ENCODE measurements at places on chromosomes 13 and 19. TPM values are rescaled to one million over a fixed set of nuclear protein-coding genes. Genes with fewer than 3 reads are reported as not detected.

DNA sequence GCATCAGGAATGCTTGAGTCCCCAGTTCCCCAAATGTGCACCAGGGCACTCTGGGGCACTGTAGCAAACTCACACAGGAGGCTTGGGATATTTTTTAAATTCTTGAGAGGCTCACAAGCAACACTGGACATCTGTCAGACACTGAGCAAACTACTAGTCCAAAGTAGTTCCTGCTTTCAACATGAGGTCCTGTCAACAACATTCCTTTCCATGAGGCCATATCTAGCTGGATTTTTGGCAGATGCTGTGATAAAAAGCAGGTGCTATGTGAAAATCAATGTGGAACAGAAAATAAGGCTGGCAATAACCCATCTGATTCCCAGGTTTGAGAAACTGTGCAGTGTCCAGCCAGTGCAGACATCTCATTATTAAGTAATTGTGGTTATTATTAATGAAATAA is 50.5 kb downstream of the STARD13 start:
- no peak for DNase-seq

- DNase-seq = no peak
Observed at GRCh38 chr19:35108730-35109129, 6.9 kb upstream of the FXYD3 start.

DNA sequence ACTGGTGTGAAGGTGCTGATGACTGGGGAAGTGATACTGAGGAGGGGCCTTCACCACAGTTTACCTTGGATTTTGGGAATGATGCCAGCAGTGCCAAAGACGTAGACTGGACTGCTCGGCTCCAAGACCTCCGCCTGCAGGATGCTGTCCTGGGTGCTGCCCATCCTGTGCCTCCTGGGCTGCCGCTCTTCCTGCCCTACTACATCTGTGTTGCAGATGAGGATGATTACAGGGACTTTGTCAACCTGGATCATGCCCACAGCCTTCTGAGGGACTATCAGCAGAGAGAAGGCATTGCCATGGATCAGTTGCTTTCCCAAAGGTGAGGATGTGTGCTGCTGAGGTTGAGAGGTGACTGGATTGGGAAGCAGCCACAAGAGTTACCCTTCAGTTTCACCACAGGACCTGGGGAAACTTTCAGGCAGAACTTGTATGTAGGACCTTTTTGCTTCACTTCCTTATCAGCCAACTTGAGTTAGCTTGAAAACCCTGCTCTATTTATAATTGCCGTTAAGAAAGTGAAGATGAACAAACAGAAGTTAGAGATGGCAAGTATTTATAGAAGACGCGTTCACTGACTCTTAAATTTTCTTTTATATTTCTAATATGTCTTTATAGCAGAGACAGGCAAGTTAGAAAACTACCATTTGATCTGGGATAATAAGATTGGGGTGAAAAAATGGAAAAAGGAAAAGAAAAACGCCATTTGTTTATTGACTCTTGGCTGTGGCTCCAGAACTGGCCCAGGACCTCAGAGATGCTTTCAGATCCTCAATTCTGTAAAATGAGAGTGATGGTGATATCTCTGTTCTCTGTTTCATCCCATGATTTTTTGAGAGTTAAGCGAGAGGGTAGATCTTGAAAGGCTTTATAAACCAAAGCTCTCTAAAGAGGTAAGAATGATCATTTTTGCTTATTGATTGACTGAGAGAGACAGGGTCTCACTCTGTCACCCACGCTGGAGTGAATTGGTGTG is 5.3 kb downstream of the PDCD2L start:
- DNase-seq = no peak

KCNRG gene
- total RNA-seq = not detected

GRCh38 chr13:20219577-20219976 is 12.5 kb downstream of the GJB6 start:
- DNase-seq = no peak

DNA sequence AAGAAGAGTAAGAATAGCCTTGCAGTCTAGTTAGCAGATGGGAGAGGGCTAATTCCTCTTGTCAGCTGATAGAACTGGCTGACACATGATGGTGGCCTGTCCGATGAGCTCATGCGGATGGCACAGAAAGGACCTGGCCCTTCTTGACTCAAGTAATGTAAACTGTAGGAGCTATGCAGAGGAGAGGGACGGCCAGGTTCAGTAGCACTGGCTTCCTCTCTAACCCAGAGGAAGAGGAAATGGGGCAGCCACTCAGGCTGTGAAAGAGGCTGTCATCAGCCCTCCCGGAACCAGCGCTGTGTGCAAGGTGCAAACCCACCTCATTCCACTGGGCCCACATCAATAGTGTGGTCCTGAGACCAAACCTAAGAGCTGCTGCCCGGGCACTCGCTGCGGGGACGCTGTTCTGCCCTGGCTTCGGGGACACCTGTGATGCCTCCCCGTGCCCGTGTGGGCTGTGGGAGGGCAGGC is 30.8 kb upstream of the USE1 start:
- no peak for DNase-seq

PAK4 gene
- 42.3 TPM for total RNA-seq

DNA sequence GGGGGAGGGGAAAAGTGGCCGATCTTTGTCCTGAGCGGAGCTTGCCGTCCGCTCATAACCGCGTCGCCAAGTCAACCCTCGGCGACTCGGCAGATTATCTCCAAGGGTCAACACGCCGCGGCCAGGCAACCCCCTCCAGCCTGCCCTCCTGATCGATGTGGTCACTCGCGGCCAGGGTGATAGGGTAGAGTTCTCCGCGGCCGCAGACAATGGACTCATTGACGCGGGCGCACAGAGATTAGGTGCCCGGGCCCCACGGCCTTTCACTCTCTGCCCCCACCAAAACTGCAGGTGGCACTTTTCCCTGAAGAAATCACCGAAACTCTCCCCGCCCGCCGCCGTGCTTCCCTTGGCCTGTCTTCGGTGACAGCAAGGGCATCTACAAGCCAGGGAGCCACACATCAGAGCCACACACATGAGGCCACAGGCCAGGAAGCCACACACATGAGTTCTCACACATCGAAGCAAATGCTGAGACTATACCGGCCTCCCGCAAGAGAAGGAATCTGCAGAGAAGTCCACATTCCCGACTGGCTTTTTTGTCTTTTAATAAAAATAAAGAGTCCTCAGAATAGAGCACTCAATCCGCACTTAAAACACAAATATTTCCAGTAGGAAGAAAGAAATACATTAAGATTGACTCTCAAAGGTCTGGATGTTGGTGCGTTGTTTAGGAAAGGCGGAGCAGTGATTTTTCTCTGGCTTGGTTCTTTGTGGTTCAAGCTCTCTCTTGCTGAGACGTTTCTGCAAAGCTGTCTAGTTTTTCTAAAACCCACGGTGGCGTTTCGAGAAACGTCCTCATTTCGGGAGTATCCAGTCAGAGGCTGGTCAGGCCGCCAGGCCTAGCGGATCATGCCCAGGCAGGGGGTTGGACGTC is 1.5 kb upstream of the PDX1 start:
- no peak for DNase-seq

THSD1 gene
- 0.37 TPM for total RNA-seq

SLC7A10 gene
- total RNA-seq = not detected

GRCh38 chr19:17860331-17860992 is 752 bp downstream of the RPL18A start:
- DNase-seq = no peak

DNA sequence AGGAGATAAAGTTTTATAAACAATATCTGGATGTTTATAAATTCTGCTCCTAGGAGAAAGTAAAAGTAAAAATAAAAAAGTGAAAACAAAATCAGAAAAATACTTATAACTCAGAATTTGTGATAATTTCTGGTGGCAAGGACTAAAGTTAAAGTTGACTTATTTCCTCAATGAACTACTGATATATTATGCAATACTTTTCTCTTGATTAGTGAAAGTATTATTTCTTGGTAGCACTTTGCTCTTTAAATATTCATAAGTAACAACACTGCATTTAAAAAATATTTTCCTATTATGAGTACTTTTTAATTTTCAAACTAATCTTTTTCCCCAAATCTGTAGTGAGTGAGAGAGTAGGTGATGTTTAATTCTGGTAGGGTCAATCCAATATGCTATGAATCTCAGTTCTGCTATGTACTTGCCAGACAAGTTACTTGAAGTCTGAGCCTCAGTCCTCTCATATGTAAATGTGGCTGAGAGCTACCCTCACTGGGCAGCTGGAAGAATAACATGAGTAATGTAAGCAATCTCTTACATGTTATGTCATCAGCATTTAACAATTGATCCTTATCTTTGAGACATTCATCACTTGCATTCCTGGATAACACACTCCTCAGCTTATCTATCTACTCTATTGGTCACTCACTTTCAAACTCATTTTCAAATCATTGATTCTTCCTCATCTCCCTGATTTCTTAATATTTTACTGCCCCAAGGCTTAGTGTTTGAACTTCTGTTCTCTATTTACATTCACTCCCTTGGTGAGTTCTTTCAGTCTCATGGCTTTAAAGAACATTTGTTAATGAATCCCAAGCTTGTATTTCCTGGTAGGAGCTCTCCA is 239.0 kb downstream of the RGCC start:
- peak; percentile 70 for DNase-seq

DNA sequence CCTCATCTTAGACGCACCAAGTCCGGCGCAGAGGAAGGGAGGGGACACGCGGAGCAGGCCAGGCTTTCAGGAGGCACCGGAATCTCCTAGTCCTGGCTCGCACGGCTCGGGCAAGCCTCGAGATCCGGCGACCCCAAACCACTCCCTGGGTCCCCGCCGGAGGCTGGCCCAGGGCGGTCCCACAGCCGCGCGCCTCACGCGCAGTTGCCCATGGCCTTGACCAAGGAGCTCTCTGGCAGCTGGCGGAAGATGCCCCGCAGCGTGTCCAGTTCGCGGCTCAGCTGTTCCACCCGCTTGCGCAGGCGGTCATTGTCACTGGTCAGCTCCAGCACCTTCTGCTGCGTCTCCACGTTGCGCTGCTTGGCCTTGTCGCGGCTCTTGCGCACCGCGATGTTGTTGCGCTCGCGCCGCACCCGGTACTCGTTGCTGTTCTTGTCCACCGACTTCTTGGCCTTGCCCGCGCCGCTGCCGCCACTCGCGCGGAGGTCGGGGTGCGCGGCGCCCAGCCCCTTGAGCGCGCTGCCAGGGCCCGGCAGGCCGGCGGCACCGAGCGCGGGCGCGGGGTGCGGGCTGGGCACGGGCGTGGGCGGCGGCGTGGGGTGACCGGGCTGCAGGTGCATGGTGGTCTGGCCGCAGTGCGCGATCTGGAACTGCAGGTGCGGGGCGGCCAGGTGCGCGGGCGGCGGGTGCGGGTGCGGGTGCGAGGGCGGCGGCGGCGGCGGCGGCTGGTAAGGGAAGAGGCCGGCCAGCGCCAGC is 1.0 kb downstream of the CEBPA start:
- DNase-seq = no peak

DNA sequence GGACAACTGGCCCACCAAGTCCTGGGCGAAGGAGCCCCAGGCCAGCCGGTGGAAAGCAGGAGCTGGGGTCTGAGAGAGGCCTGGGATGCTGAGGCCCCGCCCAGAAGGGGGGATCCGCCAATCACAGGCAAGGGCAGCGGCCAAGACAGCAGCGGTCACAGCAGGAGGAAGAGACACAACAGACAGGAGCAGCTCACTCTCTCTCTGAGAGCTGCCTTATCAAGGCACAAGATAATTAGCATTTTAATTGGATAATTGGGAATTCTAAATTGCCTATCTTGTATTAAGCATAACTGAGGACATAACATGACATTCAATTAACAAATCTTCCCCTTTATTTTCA is 46.2 kb downstream of the CEBPG start:
- DNase-seq = no peak

TUBA3C gene
- total RNA-seq = not detected

DNA sequence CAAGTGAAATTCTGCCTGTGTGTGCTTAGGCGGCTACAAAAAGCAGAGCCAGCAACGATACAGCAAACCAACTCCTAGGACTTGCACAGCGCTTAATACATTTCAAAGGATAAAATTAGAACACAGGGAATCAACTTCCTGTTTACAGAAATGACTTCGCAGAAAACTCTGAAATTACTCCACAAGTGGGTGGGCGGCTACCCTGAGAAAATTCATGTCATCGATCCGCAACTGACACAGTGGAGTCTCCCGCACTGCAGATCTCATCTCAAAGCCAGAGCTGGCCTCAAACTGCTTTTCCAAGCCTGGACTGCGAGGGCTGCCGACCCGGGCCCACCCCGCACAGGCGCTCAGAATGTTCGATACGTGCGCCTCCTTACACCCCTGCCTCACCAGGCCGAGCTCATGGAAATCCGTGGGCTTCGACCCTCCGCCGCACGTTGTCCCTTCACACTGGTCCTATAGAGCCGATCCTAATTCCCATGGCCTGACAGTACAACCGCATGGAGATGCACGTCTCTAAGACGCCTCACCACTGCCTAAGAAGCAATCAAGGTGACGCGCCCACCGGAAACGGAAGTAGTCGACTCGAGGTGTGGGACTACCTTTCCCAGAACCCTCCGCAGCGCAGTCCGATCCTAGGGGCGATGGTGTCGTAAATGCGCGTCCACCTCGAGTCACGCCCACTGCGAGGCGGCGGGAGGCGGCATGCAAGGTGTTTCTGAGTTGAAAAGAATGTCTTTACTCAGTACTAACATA is at the start of gene ZNF229:
ZNF229 (minus strand) TSS at position 557 of the 759 bp plus-strand sequence. CDS start 5,625 bp downstream, outside the sequence.
- DNase-seq = no peak

DNA sequence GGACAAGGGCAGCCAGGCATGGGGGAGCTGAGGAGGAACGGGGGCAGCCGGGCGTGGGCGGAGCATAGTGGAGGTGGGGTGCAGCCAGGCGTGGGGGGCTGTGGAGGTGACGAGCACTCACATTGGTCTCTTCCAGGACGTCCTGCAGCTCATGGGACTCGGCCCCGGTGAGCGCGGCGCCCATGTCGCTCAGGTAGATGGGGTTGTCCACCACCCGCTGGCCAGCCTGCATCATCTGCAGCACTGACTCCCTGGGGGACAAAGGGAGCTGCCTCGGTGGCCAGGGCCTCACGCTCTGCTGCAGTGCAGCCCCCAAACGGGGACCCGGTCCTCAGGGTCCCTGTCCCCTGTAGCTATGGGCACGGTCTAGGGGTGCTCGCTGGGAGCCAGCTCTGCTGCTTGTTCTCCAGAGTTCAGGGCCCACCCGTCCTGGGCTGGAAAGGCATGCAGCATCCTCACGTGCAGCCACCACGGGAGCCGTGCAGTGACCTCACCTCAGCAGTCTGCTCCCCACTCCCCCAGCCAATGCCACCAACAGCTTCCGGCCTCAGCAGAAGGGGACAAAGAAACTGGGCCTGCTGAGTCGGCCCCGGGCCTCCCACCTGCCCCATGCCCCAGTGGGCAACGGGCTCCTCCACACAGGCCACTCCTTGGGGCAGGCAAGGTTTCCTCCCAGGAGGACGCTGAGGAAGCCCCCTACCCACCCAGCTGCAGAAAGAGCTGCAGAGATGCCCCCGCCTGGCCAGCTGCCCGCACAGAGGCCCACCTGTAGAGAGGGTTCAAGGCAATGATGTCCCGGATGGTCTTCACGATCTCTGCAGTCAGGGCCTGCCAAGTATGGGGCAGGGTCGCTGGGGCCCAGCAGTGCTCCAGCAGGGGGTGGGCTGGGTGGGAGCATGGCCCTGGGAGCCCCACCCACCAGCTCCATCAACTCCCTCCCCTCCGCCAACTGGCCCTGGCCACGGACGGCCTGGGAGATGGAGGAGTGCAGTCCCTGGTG is 12.1 kb downstream of the LONP1 start:
- DNase-seq = no peak

Data from HT-29 (cell line).